ENCODE measurements at places on chromosomes 4 and X.

DNA sequence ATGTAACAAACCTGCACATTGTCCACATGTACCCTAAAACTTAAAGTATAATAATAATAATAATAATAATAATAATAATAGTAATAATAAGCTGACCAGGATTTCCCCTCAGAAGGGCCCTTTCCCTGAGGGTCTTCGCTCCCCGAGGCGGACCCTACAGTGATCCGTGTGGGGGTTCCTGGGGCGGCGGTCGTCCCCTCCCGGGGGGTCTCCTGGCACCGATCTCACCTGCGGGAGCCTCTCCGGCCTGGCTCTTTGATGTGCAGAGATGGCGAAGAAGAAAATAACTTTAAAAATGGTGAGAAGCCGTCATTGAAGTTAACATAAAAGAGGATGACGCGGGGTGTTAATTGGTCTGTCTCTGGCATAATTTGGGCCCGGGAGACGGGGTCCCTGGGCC is 48.2 kb upstream of the PPP2R3B start:
- no peak overlapping the region for H3K4me3 ChIP-seq
- no peaks in the 10 kb centered on the region for H3K27me3 ChIP-seq
- H3K4me1 ChIP-seq = peaks cover 7% of the 10 kb centered on the region
- H3K27ac ChIP-seq = no peak overlapping the region
- no peaks in the 10 kb centered on the region for H3K36me3 ChIP-seq

DNA sequence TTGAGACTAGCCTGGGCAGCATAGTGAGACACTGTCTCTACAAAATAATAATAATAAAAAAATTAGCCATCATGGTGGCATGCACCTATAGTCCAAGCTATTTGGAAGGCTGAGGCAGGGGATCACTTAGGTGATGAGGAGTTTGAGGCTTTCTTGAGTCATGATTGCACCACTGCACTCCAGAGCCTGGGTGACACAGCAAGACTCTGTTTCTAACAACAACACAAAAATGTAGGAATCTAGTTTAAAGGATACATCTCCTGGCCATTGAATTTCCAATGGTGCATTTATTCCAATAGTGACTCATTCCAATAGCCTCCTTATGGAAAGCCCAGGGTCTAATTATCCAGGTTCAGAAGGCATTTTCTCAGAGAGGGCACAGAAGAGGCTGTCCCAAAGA is 21.9 kb upstream of the HERC6 start:
- H3K27me3 ChIP-seq = no peaks in the 10 kb centered on the region
- no peak overlapping the region for H3K4me3 ChIP-seq
- DNase-seq = no peak
- no peaks in the 10 kb centered on the region for H3K4me1 ChIP-seq
- H3K27ac ChIP-seq = no peak overlapping the region
- peaks cover 9% of the 10 kb centered on the region for H3K36me3 ChIP-seq

- DNase-seq = no peak
- no peaks in the 10 kb centered on the region for H3K27me3 ChIP-seq
- H3K4me1 ChIP-seq = no peaks in the 10 kb centered on the region
- no peak overlapping the region for H3K4me3 ChIP-seq
Observed at GRCh38 chr4:3789587-3789986, 23.4 kb downstream of the ADRA2C start.

- no peak for DNase-seq
- no peaks in the 10 kb centered on the region for H3K4me1 ChIP-seq
- no peak overlapping the region for H3K4me3 ChIP-seq
- no peaks in the 10 kb centered on the region for H3K36me3 ChIP-seq
Observed at GRCh38 chr4:2064276-2064991, 5.3 kb downstream of the NAT8L start.

GRCh38 chrX:13748486-13748885 is 13.9 kb downstream of the OFD1 start:
- H3K4me3 ChIP-seq = no peak overlapping the region
- no peak for DNase-seq
- H3K4me1 ChIP-seq = no peaks in the 10 kb centered on the region
- H3K36me3 ChIP-seq = 0 out of 2 replicates have a peak, but pooled peaks cover 7% of the 10 kb centered on the region
- no peak overlapping the region for H3K27ac ChIP-seq
- H3K27me3 ChIP-seq = no peaks in the 10 kb centered on the region

DNA sequence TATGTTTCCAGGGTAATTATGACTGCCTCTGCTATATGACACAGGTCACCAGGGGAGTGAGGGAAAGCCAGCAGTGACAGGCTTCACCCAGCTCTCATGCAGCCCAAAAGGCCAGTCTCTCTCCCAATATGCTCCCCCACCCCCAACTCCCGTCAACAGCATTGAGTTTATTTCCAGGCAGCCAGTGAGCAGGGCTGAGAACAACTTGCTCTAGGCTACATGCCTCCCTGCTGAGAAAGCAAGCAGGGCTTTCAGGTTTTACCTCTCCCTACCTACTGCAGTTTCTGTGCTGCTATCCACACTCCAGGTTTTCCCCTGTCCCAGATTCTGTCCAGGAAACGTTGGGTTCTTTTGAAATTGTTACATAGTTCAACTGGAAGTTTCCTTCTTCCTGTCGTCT is 291.4 kb downstream of the PABPC4L start:
- no peaks in the 10 kb centered on the region for H3K27me3 ChIP-seq
- no peak overlapping the region for H3K4me3 ChIP-seq
- DNase-seq = no peak
- no peaks in the 10 kb centered on the region for H3K4me1 ChIP-seq

GRCh38 chr4:171534391-171534790 is 278.8 kb upstream of the GALNTL6 start:
- no peaks in the 10 kb centered on the region for H3K27me3 ChIP-seq
- no peaks in the 10 kb centered on the region for H3K4me1 ChIP-seq
- no peak overlapping the region for H3K4me3 ChIP-seq
- no peak for DNase-seq

- no peaks in the 10 kb centered on the region for H3K4me1 ChIP-seq
- no peaks in the 10 kb centered on the region for H3K36me3 ChIP-seq
- H3K27ac ChIP-seq = no peak overlapping the region
- DNase-seq = no peak
- no peak overlapping the region for H3K4me3 ChIP-seq
Observed at GRCh38 chrX:112759512-112759911, 79.8 kb upstream of the LHFPL1 start.

- no peaks in the 10 kb centered on the region for H3K36me3 ChIP-seq
- H3K27ac ChIP-seq = no peak overlapping the region
- no peak for DNase-seq
- no peak overlapping the region for H3K4me3 ChIP-seq
Observed at GRCh38 chrX:19555683-19556082, 40.4 kb upstream of the MAP3K15 start.

- H3K4me1 ChIP-seq = no peaks in the 10 kb centered on the region
- H3K36me3 ChIP-seq = no peaks in the 10 kb centered on the region
- H3K4me3 ChIP-seq = no peak overlapping the region
Observed at GRCh38 chr4:161133586-161134276, 1030.1 kb downstream of the FSTL5 start.

DNA sequence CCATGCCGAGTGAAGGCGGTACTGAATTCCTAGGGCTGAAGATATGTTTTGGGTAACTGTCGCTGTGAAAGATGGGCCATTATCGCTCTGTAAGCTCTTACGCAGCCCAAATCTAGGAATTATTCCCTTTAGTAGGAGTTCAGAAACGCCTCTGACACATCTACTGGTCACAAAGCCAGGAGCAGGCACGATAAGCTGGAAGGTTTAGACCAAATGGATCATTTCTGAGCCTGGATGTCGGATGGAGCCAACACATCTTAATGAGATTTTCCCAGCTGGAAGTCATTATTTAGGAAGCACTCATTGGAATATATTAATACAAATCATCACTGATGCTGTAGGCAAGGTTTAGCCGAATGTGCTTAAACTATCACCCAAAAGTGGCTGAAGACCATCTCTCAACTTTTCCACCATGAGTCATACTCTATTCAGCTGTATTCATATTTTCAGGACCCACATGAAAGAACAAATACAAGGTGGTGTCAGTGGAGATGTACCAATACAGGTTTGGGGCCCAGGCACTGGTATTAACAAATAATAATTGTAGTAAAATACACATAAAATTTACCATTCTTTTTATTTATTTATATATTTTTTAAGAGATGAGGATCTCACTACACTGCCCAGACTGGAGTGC is 34.2 kb upstream of the ATRX start:
- H3K4me1 ChIP-seq = no peaks in the 10 kb centered on the region
- no peak for DNase-seq
- no peaks in the 10 kb centered on the region for H3K27me3 ChIP-seq
- H3K4me3 ChIP-seq = no peak overlapping the region
- no peaks in the 10 kb centered on the region for H3K36me3 ChIP-seq

DNA sequence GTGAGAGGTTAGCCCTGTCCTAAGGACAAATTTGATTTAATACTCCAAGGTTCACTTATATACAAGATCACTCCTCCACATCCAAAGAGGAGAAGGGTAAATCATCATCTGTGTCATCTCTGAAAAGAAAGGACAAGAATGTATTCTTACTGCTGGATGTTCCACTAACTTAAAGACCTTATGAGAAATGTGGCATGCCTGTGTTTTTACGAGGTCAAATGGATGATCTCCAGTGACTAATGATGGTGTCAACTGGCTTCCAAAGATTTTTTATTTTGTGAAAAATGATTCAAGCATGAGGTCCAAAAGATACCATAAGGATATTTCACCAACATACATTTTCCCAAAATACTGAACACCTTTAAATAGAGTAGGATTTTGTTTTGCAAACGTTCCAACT is 143.4 kb downstream of the PTCHD1 start:
- no peak overlapping the region for H3K4me3 ChIP-seq
- no peaks in the 10 kb centered on the region for H3K4me1 ChIP-seq
- H3K27me3 ChIP-seq = no peaks in the 10 kb centered on the region
- H3K27ac ChIP-seq = no peak overlapping the region

DNA sequence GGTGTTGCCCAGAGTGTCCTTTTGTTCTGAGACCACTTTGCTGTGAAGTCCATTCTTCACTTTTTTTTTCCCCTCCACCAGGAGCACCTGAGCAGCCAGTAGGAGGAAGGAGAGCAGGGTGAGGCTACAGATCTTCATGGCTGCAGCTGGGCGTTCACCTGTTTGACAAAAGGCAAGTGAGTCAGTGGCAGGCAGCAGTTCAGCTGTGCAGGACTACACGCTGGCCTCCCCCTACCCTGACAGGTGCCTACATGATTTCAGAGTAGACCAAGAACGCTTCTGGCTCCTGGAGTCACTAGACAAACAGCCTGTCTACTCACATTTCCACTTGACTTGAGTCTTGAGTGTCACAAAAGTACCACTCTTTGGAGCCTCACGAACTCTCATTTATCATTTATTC is 2.0 kb downstream of the FGFBP1 start:
- H3K27ac ChIP-seq = no peak overlapping the region
- H3K4me1 ChIP-seq = no peaks in the 10 kb centered on the region
- H3K4me3 ChIP-seq = no peak overlapping the region
- no peaks in the 10 kb centered on the region for H3K27me3 ChIP-seq
- H3K36me3 ChIP-seq = no peaks in the 10 kb centered on the region

DNA sequence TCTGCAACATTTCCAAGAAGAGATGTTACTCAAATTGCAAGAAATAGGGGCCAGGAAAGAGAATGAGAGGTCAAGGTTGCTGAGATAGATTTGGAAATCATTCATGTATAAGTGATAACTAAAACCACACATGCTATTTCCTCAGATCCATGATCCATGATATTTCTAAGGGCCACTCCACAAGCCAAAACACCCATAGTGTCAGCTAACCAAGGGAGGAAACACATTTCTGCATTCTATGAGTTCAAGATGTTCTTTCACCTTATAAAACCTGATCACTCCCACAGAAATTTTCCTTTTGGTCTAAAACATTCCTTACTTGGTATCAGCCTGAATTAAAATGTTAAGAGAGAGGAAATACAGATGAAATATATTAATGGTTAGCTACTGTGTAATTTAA is 47.2 kb downstream of the TBCK start:
- H3K4me3 ChIP-seq = no peak overlapping the region
- H3K36me3 ChIP-seq = no peaks in the 10 kb centered on the region
- no peak overlapping the region for H3K27ac ChIP-seq
- no peak for DNase-seq
- H3K27me3 ChIP-seq = no peaks in the 10 kb centered on the region

All from GM23338 (cell line).